ENCODE measurements at places on chromosomes 3 and 15.

- no peak for DNase-seq
These were observed 600.5 kb downstream of the PYDC2 start for GRCh38 chr3:192061426-192061825.

GRCh38 chr15:100553468-100553867 lies 24.7 kb upstream of the CERS3 start:
- DNase-seq = no peak

DNA sequence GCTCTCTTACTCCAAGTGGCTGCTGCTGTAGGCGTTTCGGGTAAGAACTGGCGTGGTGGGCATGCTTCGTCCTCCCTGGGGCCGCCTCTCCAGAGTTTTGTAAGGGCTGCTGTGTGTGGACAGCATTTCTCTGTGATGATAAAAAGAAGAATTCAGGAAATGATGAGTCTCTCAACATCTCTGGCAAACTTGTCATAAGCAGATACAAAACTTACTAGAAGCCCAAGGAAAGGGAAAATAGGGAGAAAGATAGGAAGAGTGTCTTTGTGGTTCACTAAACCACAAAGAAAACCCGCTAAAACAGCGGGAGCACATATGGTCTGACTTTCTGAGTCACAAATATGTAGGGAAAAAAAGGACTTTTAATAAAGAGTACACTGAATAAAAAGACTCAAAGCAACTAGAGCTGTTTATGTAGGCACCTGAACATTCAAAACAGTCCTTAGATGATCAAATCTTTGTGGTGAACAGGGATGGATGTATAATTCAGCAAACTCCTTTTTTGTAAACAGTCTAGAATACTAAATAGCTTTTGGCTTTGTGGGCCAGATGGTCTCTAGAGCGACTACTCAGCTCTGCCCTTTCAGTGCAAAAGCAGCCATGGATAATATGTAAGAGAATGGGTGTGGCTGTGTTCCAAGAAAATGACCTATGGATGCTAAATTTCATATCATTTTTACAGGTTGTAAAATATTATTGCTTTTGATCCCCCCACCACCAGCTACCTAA lies 60.4 kb upstream of the LMOD3 start:
- peak; percentile 16 for DNase-seq

- DNase-seq = no peak
These were observed 110.0 kb downstream of the KCNAB1 start for GRCh38 chr3:156230278-156230900.

DNA sequence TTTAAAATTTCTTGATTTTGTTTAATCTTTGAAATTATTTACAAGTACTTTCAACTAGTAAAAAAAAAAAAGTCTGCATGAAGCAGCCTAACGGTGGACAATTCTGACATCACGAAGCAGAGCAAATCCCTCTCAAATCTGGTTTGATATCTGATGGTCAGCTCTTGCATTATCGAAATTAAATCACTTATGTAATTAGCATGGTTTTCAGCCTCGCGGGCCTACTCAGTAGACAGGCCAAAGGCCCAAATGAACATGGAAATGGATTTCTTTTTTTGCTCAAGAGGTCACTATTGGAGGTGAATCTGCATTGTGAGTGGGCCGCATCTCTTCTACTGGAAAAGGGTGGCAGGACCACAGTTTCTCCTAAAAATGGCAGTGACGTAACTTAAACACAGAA lies 209.8 kb downstream of the NR2F2 start:
- DNase-seq = no peak

GRCh38 chr3:23923786-23924185 lies 6.9 kb downstream of the RPL15 start:
- no peak for DNase-seq

GRCh38 chr3:117763561-117763960 lies 1054.0 kb downstream of the TUSC7 start:
- no peak for DNase-seq
